Esophagus squamous epithelium (tissue), 5 donors: ENCODE measurements at places on chromosomes 2 and 18.

DNA sequence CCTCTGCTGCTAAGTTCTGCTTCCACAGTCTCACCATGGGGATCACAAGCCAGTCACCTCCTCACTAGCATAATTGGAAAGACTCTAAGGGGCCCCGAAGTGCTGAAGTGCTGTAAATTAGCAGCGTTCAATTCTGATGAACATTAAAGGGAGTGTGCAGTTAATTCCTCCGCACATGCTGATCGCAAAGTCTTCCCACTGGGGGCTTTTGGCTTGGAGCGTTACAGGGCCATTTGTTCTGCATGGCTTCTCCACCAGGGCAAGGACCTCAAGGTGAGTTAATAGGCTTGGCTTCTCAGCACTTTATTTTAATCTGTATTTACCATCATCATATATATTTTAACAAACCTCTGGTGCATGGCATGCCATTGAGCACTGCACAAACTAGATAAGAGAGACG, 216.3 kb upstream of the PARD3B start:
- no peak overlapping the region for H3K27ac ChIP-seq
- no peaks in the 10 kb centered on the region for H3K27me3 ChIP-seq
- H3K4me1 ChIP-seq = peaks cover 6% of the 10 kb centered on the region

- H3K27me3 ChIP-seq = no peaks in the 10 kb centered on the region
- no peaks in the 10 kb centered on the region for H3K4me1 ChIP-seq
- no peak overlapping the region for H3K27ac ChIP-seq
- DNase-seq = no peak
- no peak overlapping the region for H3K4me3 ChIP-seq
Observed at GRCh38 chr2:201280191-201281040, 20.1 kb downstream of the CASP8 start.

GRCh38 chr2:120793682-120794403, 58.2 kb downstream of the GLI2 start:
- no peaks in the 10 kb centered on the region for H3K36me3 ChIP-seq
- no peak for DNase-seq
- H3K4me1 ChIP-seq = peaks cover 21% of the 10 kb centered on the region
- H3K4me3 ChIP-seq = no peak overlapping the region
- no peaks in the 10 kb centered on the region for H3K27me3 ChIP-seq
- no peak overlapping the region for H3K27ac ChIP-seq

DNA sequence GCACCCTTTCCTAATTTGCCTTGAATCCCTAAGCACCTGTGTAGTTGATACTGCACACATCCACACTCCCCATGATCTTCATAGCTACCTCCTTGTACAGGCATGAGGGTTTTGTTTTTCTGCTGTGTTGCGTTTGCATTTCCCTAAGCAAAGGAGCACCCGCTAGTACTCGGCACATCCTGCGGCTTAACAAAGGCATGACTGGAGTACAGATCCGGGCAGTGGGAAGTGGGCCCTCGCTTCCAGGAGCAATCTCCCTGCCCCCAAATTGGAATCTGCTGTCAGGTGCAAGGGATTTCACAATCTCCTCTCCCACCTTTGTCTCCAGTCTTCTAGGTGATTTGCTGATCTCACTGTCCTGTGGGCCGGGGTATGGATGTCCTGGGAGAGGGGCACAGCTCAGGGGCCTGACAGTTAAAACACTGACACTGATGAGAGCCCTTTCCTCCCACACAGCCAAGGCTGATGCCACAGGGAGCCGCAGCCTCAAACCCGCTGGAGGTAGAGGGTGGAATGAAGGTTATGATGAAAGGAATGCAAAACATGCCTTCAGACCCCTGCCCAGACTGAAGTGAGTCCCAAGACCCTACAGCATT, 98.7 kb upstream of the THOC1 start:
- no peaks in the 10 kb centered on the region for H3K27me3 ChIP-seq
- no peaks in the 10 kb centered on the region for H3K36me3 ChIP-seq
- H3K4me1 ChIP-seq = peaks cover 26% of the 10 kb centered on the region
- no peak overlapping the region for H3K27ac ChIP-seq

GRCh38 chr2:145076085-145076484, 556.2 kb upstream of the ZEB2 start:
- no peaks in the 10 kb centered on the region for H3K36me3 ChIP-seq
- DNase-seq = no peak
- H3K27me3 ChIP-seq = no peaks in the 10 kb centered on the region
- no peaks in the 10 kb centered on the region for H3K4me1 ChIP-seq
- H3K4me3 ChIP-seq = no peak overlapping the region

GRCh38 chr2:209610631-209611030, 161.0 kb upstream of the UNC80 start:
- H3K36me3 ChIP-seq = no peaks in the 10 kb centered on the region
- H3K4me1 ChIP-seq = no peaks in the 10 kb centered on the region
- DNase-seq = no peak
- H3K27ac ChIP-seq = no peak overlapping the region
- no peak overlapping the region for H3K4me3 ChIP-seq

DNA sequence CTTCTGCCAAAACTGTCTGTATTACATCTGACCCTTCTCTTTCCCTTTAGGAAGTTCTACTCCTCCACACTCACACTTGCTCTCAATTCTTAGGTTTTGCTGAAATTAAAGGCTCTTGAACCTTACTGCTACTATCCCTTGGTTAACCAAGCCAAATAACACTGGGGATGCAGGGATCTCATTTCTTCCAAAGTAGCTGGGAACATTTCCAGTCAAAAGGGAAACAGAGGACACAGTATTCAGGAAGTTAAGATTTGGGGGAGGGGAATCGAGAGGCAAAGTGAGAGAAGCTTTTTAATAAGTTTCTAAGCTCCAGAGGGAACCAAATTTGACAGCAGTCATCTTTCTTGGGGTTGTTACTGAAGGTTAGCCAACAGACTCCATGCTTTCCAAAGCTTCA, 6.2 kb downstream of the SEPTIN2 start:
- H3K36me3 ChIP-seq = no peaks in the 10 kb centered on the region
- DNase-seq = no peak
- peaks cover 51% of the 10 kb centered on the region for H3K4me1 ChIP-seq
- no peaks in the 10 kb centered on the region for H3K27me3 ChIP-seq

- no peak overlapping the region for H3K27ac ChIP-seq
- no peaks in the 10 kb centered on the region for H3K4me1 ChIP-seq
Observed at GRCh38 chr2:102473631-102474030, 605 bp downstream of the SLC9A4 start.

- no peaks in the 10 kb centered on the region for H3K4me1 ChIP-seq
- DNase-seq = no peak
- no peak overlapping the region for H3K4me3 ChIP-seq
- H3K27ac ChIP-seq = no peak overlapping the region
- no peaks in the 10 kb centered on the region for H3K27me3 ChIP-seq
Observed at GRCh38 chr18:64752707-64753106, 603.8 kb upstream of the LINC00305 start.

GRCh38 chr2:56239437-56239836, 55.6 kb downstream of the CCDC85A start:
- H3K36me3 ChIP-seq = no peaks in the 10 kb centered on the region
- no peaks in the 10 kb centered on the region for H3K4me1 ChIP-seq
- no peak for DNase-seq
- no peak overlapping the region for H3K4me3 ChIP-seq
- H3K27me3 ChIP-seq = no peaks in the 10 kb centered on the region

DNA sequence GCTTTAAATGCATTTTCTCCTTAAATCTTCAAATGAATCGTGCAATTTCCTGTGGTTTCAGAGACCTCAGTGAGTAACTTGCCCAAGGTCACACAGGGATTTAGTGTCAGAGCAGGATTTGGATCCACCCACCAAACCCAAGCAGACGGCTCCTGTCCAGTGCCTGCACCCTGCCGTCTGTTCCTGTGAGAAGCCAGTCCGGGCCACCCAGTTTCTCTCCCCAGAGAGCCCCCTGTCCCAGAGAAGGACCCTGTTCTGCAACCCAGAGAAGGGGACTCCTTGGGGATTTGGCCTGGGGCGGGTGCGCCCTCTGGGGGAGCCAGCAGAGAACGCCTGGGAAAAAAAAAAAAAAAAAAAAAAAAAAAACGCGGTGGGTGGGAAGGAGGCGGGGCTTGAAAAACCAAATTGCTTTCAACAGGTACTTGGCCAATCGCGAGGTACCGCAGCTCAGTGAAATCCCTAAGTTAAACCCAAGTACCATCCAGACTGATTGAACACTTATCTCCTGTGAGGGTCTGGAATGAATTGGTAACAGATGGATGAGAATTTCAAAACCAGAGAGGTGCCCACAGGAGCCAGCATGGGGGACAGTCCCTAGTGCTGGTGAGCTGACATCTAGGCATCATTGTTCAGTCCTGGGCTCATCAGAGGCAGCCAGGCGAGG, 30.9 kb upstream of the REEP1 start:
- no peak overlapping the region for H3K27ac ChIP-seq
- H3K4me1 ChIP-seq = peaks cover 9% of the 10 kb centered on the region
- DNase-seq = no peak
- no peaks in the 10 kb centered on the region for H3K27me3 ChIP-seq

- H3K36me3 ChIP-seq = no peaks in the 10 kb centered on the region
- no peak for DNase-seq
- no peak overlapping the region for H3K4me3 ChIP-seq
- no peak overlapping the region for H3K27ac ChIP-seq
- no peaks in the 10 kb centered on the region for H3K27me3 ChIP-seq
- H3K4me1 ChIP-seq = no peaks in the 10 kb centered on the region
Observed at GRCh38 chr2:70381235-70381634, 79.4 kb upstream of the FAM136A start.

GRCh38 chr2:148952621-148953020, 77.6 kb downstream of the KIF5C start:
- H3K4me3 ChIP-seq = no peak overlapping the region
- H3K27ac ChIP-seq = no peak overlapping the region
- DNase-seq = no peak
- H3K36me3 ChIP-seq = no peaks in the 10 kb centered on the region
- no peaks in the 10 kb centered on the region for H3K27me3 ChIP-seq
